Stimulated activated CD4-positive, alpha-beta T cell treated with anti-CD3 and anti-CD28 coated beads, Interleukin-1b, Interleukin-23, amount 100 ng/mL, for 1 hour (primary cell): ENCODE measurements at places on chromosomes 7 and 10.

DNA sequence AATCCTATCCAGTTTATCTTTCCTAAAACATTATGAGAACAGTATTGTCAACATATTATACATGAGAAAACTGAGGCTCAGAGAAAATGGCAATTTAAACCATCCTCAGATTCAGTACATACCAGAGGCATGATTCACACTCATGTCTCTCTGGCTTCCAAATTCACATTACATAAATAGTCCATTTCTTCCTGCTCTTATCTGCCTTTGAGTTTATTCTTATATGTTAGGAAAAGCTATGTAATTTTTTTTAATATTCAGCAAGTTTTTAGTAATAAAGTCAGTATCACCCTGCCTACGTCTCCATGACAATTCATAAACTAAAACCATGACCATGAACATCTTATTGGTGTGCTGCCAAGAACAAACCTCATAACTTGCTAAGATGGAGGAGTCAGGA lies 1260.2 kb upstream of the SORCS1 start:
- no peak for DNase-seq

GRCh38 chr7:118183428-118183785 lies 557 bp upstream of the LSM8 start:
- DNase-seq, result no peak

- no peak for DNase-seq
Measured at GRCh38 chr10:70683601-70683934, 11.3 kb downstream of the ADAMTS14 start.

DNA sequence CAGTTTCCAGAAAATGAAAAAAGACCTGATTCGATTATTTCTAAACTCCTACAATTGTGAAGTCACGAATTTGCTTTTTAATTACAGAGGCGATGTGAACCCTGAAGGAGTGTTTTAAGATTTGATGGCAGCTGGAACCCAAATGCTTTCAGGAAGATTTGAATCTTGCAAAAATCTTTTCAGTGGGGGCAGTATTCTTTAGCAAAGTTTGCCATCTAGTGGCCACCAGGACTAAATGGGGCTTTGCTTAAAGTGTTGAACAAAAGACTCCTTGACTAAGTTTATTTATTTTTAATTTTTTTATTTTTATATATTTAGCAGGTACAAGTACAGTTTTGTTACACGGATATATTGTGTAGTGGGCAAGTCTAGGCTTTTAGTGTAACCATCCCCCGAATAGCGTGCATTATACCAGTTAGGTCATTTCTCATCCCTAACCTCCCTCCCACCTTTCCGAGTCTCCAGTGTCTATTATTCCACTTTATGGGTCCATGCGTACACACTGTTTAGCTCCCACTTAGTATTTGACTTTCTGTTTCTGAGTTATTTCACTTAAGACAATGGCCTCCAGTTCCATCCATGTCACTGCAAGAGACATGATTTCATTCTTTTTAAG lies 98.8 kb downstream of the CACNB2 start:
- no peak for DNase-seq

GRCh38 chr7:3650844-3651243 lies 349.8 kb downstream of the SDK1 start:
- DNase-seq, result no peak
